ENCODE measurements at places on chromosomes 7 and 10. TPM values are rescaled to one million over a fixed set of nuclear protein-coding genes. Genes with fewer than 3 reads are reported as not detected.

Gene MET
- 68.0 TPM for total RNA-seq

- DNase-seq, result no peak
Measured at GRCh38 chr10:117419921-117420320, 44.7 kb upstream of the PDZD8 start.

DNA sequence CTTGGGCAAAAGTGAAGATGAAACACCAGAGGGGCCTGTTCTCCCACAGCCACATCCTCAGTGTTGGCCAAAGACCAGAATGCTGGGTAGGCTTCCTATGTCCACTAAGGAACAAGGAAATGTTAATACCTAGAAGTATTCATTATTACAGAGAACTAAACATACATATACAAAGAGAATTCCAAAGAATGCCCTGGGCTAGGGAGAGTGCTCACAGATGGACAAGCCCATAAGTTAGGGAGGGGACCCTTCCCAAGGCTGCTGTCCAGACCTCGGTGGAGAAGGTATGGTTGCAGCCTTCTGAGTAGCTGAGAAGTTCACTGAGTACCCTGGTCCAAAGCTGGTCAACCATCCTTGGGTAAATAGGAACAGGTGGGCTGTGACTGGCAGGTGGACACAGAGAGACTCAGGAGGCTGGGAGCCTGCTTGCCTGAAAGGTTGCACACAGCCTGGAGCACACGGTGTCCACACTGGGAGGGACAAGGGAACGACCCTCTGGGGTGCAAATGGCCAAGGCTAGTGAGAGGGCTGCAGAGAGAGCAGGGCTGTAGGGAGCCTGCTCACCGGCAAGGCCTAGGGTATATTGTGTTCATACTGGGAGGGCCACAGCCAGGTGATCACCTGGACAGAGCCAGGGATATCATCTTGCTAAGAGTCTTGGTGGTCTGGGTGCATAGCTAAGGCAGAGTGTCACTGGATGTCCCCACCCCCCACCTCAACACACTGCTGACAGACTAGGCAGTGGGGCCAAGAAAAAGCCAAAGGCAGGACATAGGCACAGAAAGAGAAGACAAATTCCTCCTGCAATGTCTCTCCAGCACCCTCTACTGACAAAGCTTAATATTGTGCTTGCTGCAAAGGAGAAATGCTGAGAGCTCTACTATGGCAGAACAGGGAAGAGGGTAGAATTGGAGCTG lies 40.3 kb downstream of the CPVL start:
- peak; percentile 60 for DNase-seq

DNA sequence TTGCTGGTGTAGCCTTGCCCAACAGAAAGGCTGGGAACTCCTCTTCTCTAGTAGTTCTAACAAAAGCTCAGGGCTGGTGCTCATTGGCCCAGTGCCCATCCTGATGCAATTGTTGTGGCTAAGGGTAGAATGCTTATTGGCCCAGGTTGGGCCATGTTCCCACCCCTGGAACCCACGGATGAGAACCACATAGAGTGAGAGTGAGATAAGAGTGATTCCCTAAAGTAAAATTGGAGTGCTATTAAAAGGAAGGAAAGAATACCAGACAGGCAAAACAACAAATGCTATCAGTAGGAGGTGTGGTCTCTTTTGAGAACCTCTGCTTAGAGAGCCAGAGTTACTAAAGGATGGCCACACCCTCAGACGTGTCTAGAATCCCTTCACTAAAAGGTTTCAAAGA lies 49.2 kb downstream of the LGI1 start:
- DNase-seq, result no peak

DNA sequence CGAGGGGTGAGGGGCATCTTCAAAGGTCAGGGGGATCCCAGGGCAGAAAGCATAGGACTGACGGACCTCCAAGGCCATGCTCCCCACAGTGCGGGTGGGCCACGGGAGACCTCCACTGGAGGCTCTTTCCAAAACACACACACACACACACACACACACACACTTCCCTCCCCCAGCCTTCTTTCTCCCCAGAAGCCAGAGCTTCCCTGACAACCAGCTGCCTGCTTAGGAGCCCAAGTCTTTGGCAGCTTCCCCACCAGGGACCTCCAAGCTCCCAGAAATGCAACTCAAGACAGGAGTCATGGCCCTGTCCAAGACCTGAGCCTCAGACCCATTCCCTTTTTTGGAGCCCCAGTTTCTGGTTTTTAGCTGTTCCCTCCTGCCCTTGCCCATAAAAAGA lies 710 bp upstream of the C10orf105 start:
- no peak for DNase-seq

GRCh38 chr10:125392609-125393008 lies 232.2 kb upstream of the CTBP2 start:
- DNase-seq, result no peak

Data from IMR-90 (cell line).